ENCODE measurements at places on chromosomes 4 and X.

DNA sequence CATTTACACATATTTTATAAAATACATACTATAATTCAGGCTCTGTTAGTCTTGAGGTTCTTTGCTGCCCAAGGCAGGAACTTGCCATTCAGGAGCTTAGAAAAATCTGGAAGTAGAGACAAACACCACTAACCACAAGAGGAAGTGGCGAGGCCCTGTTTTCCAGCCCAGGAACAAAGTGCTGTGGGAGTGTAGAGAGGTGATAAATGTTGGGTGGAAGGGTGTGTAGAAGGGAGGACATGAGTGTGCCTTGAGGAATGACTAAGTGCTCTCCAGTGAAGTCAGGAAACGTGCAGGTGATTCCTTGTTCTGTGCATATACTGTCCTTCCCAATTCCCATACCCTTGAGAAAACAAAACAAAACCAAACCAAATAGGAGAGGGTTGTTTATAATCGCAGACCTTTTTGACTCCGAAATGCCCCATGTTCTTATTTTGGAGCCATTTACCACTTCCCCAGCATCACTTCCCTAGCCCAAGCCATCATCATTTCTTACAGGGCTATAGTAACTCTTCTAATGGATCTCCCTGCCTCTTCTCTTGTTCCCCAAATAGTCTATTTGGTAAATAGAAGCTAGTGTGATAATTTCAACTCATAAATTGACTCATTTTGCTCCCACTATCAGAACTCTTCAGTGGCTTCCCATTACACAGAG, 83.2 kb downstream of the GPAT3 start:
- no peak for DNase-seq

- DNase-seq, result no peak
Measured at GRCh38 chr4:189221691-189222090, 719.0 kb upstream of the FRG1 start.

DNA sequence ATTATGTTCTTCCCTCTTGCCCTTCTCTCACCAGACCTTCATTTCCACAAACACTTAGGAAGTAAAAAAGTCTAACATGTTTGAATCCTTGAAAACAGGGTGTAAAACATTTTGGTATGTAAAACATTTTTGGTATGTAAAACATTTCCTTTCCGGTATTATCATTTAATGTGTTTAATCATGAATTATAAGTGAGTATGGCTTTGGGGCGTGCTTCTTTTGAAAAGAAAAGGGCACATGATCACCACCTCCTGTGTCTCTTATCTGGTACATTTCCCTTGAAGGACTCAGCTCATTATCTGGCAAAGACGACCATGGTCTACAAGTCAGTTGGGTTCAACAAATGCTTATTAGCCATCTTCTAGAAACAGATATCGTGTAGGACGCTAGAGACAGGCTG, 283.6 kb downstream of the FRMPD4 start:
- no peak for DNase-seq

DNA sequence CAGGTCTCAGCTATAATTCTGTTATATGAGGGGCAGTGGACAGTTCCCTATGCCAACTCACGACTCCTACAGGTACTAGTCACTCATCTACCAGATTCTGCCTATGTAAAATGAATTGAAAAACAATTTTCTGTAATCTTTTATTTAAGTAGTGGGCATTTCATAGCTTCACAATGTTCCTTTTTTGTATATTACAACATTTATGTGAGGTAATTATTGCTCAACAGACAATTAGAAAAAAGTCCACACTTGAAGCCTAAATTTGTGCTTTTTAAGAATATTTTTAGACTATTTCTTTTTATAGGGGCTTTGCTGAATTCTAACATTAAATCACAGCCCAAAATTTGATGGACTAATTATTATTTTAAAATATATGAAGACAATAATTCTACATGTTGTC, 20.4 kb downstream of the EREG start:
- DNase-seq, result no peak

DNA sequence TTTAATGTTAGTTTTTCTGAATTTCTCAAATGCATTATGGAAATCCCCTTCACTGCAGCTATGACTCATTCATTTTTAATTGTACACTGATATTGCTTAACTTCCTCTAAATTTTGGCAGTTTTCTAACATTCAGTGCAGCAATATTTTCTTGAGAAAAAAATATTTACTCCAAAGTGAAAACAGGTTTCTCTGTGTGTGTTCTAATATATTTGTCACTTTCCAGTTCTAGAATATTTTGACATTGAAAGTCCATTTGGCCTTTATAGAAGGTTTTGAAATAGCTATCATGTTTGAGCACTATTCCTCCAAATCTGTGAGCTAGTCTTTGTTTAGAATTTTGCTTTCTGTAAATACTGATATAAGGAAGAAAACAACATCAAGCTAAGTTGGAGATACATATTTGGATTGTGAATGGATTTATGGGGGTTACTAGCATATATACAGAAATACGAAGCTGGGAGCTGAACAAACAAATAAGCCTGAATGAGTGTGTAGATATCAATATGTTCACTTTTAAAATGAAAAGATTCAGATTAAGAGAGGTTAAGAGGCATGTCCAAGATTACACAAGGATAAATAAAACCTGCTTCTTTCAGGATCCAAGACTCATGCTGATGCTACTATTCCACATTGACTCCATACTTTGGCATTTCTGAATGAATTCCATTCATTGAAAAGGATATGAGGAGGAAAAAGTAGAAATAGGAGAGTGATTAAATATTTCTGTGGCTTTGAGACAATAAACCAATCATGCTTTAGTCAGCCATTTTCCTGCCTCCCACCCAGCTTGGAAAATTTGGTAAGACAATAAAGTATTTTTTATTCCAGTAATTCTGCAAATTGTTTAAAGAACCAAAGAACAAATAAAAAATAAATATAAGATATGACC, 57.3 kb upstream of the SLIT2 start:
- no peak for DNase-seq

DNA sequence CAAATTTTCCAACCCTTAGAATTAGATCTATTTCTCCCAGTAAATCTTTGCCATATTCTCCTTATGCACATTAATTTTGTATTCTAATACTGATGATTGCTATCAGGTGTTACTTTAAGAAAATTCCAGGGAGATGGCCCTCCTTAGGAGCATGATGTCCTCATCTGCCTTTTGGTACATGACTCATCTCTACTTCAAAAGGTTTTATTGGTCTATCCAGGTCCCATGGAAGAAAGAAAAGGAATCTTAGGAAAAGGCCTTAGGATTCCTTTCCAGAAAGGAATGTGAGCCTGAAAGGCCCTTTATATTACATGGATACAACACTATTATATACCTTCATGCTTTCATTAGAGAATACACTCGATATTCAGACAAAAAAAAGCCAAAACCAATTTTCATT, 968.2 kb downstream of the STIM2 start:
- DNase-seq, result no peak

DNA sequence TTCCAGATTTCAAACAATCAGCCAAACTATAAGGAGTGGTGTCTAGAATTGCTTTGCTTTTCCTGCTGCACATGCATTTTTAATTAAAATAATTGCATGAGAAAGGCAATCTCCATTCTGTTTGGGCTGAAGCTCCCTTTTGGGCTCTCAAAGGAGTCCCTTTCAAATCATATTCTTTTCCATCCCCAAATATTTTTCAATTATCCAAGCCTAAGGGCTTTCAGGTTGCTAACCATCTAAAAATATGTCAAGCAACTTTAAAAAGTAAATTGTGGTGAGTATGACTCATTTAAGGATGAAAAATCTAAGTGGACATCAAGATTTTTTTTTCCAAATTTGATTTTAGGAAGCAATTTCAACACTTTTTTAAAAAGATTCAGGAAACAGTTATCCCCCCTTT, 28.4 kb downstream of the PIR start:
- DNase-seq, result no peak

GRCh38 chr4:156594624-156595023, 377.0 kb downstream of the PDGFC start:
- DNase-seq, result no peak

GRCh38 chr4:72951628-72952027, 117.9 kb downstream of the COX18 start:
- no peak for DNase-seq

DNA sequence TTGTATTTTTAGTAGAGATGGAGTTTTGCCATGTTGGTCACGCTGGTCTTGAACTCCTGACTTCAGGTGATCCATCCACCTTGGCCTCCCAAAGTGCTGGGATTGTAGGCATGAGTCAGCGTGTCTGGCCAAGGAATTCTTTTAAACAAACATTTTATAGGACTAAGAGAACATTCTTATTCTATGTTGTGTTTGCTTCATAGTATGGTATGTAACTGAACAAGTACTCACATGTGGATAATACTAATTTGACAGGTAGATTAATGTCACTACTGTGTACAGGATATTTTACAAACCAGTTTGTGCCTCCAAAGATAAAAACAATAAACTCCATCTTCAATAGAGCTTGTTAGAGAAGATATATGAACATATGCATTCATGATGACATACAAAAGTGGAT, 1353.4 kb downstream of the PCDH7 start:
- no peak for DNase-seq

DNA sequence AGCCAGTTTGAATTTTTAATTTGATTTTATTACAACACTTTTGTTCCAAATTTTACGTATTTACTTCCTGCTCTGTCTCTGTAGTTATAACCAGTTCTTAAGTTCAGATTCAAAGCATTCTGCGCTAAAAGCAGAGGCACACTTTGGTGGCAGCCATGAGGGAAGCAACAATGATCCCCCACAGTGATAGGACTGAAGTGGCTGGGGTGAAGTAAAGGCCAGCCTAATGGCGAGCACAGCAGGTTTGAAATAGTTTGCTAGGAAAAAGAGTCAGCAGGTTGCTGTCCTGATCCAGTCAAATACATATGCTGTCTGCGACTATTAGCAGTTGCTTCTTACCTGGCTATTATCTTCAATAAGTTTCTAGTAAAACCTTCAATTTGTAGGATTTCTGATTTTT, 176.3 kb downstream of the RPA4 start:
- DNase-seq, result no peak

DNA sequence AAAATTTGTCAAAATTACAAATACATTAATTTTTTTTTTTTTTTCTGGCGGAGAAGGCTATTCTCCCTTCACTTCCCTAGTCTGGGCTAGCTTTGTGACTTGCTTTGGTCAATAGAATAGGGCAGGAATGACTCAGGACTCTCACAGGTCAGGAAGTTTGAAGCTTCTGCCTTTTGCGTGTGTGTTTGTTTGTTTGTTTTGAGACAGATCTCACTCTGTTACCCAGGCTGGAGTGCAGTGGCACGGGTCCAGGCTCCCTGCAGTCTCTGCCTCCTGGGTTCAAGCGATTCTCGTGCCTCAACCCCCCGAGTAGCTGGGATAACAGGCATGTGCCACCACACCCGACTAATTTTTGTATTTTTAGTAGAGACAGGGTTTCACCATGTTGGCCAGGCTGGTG, 55.9 kb upstream of the USP9X start:
- DNase-seq, result no peak

DNA sequence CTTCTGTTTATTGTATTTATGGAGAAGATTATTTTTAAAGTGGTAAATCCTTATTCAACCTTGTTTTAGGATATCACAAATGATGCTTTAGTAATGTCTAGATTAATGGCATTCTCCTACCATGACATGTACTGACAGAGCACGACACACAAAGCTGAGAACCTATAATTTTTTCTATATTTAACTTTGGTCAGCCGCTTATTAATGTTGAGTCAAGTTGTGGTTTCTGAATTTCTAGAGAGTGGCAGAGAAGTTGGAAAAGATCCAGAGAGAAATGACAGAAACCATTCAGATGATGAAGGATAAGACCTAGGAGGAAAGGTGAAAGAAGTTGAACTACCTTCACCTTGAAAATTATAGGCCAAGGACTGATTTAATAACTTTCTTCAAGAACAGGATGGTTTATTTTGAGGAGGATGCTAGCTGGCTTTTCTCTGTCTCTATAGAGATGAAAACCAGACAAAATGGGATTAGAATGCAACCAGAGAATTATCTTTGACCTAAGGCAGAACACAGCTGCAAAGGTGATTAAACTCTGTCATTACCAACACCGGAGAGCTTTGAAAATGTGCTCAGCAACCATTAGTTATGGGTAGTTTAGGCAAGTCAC, 62.6 kb upstream of the TSPAN5 start:
- no peak for DNase-seq

GRCh38 chrX:44996277-44996676, 123.3 kb downstream of the KDM6A start:
- DNase-seq, result no peak

GRCh38 chr4:189302719-189303118, 638.0 kb upstream of the FRG1 start:
- no peak for DNase-seq

DNA sequence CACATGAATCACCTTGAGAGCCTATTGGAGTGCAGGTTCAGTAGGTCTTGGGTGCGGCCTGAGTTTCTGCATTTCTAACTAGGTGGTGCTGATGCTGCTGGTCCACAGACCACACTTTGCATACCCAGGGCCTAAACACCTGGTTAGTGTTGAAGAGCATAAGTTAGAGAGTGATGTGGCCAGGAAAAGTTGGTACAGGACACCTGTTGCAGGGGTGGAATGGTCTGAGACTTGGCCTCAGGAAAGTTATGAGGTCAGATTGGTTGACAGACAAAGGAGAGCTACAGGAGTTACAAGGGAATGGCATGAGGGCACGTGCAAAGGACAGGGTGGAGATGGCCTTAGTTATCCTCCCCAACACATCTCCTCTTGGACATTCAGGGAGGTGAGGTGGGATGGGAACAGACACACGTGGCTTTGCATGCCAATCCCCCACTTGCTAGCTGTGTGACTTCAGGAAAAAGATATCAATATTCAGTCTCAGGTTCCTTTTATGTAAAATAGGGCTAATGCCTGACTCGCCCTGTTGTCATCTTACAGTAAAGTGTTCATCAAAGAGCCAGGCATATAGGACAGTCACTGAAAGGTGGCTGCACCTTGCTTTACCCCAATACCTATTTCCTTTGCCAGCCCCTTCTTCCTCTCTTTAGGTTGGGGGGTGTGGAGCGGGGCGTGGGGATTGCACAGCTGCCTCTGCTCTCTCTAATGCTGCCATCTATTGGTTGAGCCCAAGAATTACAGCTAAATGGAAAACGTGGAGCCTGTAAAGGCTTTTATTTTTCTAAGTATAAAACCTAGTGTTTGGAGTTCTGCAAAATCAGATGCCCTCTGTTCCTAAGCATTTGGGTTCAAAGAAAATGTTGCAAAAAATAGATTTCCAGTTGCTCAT, 47.5 kb downstream of the ATG4A start:
- DNase-seq, result no peak

- peak; percentile 86 for DNase-seq
Measured at GRCh38 chr4:2745981-2746806, 9.9 kb downstream of the TNIP2 start.

- no peak for DNase-seq
Measured at GRCh38 chr4:86685401-86685800, 91.3 kb downstream of the PTPN13 start.

DNA sequence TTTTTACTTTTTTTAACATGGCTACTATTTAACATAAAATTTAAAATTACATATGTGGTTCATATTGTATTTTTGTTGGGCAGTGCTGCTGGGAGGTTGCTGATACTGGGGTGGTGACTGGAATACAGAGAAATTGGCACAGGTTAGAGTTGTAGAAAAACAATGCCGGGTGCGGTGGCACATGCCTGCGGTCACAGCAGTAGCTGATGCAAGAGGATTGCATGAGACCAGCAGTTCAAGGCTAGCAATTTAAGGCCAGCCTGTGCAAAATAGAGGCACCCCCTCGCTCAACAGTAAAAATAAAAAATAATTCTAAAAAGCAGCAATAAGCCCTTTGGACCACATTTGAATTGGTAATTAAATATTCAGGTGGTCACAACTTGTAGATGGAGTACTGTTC, 11.8 kb upstream of the CPE start:
- DNase-seq, result no peak

GRCh38 chrX:153460826-153461225, 9.6 kb downstream of the HAUS7 start:
- peak; percentile 26 for DNase-seq

- no peak for DNase-seq
Measured at GRCh38 chr4:174314770-174315169, 31.1 kb downstream of the CEP44 start.

All from stimulated activated CD4-positive, alpha-beta T cell treated with anti-CD3 and anti-CD28 coated beads, Interleukin-4, amount 100 ng/mL, for 4 hours (primary cell).